ENCODE measurements at places on chromosomes 12 and 14. TPM values are rescaled to one million over a fixed set of nuclear protein-coding genes. Genes with fewer than 3 reads are reported as not detected.

GRCh38 chr12:45907955-45908354 is 82.4 kb downstream of the SCAF11 start:
- DNase-seq, result no peak

DNA sequence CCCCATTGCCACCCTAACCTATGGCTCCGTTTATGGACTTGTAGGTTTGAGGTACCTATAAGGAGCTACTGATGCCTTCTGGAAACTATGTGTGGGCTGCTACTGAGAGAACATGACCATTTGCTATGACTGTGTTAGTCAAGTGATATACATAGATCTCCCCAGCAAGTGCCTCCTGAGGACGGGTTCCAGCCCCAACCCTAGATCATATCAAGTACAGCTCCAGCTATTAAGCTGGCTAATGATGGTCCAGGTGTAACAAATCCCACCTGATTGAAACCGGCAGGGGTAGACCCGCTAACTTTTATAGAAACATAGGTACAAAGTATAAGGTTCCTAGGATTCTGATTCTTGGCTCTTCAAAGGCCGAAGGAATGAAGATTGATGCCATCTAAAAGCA is 23.7 kb downstream of the NINJ2 start:
- DNase-seq, result no peak

DNA sequence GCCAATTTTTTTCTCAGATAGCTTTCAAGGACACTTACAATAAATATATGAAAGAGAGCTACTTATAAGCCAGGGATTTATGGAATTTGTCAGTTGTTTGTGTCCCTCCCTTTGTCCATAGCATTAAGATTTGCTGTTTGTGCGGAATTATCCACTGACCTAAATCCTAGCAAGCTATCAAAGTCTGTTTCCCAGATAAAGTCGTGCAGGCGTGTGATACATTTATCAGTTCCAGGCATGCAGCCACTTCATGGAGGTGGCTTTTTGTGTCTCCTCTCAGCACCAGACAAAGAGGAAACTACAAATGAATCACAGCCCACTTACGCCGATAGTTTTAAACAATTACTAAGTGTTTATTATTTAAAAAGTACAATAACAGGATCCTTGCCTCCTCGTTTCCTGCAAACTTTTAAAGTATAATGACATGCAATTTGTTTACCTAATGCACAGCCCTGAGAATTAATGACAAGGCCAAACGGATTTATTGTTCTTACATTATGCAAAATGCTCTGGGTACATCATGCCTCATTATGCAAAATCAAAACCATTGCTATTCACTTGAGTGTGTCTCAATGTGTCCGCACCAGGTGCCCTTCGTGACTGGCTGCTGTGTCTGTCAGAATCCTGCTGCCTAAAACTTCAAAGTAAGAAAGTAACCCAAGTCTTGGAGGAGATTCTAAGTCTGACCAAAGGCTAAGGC is 423.2 kb downstream of the GLT1D1 start:
- peak; percentile 33 for DNase-seq

- no peak for DNase-seq
Observed at GRCh38 chr12:84641940-84642545, 270.6 kb downstream of the SLC6A15 start.

DNA sequence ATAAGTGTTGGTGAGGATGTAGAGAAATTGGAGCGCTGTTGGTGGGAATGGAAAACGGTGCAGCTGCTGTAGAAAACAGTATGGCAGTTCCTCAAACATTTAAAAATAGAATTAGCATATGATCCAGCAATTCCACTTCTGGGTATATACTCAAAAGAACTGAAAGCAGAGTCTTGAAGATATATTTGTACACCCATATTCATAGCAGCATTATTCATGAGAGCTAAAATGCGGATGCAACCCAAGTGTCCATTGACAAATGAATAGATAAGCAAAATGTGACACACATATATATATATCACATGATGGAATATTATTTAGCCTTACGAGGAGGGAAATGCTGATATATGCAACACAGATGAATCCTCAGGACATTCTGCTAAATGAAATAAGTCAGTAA is 84.7 kb upstream of the CEP83 start:
- no peak for DNase-seq

DNA sequence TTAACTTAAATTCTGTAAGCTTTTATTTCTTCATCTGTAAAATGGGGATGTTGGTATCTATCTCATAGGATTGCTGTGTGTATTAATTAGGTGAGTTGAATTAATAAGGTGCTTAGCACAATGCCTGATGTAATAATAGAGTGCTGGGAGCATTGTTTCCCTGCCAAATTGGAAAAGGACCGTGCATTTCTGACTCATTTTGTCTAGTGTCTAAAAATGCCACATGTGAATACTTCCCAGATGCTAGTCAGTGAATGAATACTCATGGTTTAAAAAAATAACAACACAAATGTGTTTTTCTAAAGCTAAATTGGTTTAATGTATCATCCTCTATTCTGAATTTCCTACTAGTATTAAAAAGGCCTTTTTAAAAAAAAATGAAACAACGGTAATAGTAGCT is 45.4 kb upstream of the NEDD1 start:
- no peak for DNase-seq

GRCh38 chr12:4197922-4198763 is 75.4 kb upstream of the CCND2 start:
- DNase-seq, result no peak

DNA sequence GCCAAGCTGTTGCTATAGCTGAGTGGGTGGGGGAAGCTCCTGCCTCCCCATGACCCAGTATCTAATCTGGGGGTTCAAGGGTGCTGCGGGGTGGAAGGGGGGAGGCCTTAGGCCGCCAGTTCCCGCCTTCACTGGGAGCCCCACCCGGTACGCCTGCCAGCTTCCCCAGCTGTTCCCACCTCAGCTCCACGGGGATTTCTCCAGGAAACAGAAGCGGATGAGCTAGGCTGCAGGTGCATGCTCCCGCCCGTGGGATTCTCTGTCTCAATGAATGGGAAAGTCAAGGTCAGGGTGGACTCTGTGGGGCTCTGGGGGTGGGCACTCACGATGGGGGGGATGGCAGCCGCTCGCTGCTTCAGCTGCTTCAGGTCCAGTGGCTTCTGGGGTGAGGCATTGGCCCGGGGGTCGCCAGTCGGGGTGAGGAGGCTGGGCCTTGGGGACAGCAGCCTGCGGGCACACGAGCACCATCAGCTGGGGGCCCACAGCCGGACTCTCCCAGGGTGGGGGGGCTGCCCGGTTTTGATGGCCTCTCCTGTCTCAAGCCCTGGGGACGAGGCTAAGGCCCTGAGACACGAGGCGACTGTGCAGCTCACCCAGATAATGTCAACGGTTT is 68.6 kb downstream of the RFLNA start:
- no peak for DNase-seq

- no peak for DNase-seq
Observed at GRCh38 chr12:2490831-2491230, 303.9 kb upstream of the FKBP4 start.

DNA sequence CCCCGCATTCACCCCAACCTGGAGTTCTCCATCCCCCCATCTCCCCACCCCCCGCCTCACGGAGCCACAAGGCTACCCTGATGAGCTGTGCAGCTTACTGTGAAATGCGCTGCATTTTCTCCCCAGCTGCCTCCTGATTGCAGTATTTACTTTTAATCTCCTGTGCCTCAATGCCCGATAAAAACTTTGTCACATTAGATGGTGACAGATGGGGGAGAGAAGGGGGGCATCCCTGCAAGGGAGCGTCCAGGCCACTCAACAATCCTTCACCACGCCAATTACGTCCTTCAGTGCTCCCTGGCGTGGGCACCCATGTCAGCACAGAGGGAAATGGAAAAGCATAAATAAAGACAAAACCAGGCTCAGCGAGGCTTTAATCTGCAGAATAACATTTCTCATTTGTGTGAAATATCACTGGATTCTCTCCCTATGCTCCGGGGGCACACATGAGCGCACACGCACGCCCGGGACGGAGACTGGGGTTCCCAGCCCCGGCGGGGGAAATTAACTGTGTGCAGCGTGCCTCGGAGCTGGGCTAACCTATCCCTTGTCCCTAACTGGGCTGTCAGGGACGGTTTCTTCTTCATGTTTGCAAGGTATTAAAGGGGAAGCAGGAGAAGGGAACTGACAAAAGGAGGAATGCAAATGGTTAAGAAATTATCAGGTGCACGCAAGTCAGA is 186.7 kb upstream of the VASH1 start:
- DNase-seq, result no peak

DNA sequence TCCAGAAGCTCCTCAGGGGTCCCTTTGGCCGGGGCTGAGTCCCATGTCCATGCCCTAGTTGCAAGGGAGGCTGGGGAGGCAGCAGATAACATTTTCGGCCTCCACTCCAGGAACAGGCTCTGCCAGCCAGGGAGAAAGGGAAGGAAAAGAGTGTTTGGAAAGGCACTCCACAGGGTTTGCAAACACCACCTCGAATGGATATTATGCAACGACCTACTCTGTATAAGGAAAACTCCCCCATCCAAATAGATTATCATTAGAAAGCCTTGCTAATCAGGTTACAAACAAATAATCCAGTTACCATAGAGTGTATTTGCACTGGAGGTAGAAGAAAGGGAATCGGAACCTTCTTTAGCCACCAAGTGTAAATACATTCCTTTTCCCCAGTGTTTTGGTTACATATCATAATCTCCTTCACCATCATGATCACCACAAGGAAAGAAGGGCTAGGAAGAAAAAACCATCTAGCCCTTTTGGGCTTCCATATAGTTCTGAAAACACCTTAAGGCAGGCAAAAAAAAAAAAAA is 40.4 kb downstream of the TMCC3 start:
- DNase-seq, result no peak

DNA sequence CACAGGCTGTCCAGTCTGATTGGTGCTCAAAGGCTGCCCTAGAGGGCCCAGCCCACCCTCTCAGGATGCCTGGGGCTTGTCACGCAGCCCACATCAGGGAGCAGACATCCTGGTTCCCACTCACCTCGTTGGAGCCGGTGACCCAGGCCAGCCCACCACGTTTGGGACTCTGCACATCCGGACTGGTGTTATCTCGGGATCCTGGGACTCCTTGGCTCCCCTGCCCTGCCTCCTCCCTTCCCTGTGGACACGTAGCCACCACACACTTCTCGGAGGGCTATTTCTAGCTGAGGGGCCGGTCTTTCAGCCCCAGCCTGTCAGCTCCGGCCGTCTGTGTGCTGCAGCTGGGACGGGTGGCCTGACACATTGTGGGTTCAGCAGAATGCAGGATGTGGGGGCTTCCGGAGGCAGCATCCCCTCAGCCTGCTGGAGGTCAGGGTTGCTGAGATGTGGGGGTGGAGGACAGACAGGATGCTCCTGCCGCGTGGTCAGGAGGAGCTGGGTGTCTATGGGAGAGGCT is 12.8 kb upstream of the FGF23 start:
- DNase-seq, result peak; percentile 31

DNA sequence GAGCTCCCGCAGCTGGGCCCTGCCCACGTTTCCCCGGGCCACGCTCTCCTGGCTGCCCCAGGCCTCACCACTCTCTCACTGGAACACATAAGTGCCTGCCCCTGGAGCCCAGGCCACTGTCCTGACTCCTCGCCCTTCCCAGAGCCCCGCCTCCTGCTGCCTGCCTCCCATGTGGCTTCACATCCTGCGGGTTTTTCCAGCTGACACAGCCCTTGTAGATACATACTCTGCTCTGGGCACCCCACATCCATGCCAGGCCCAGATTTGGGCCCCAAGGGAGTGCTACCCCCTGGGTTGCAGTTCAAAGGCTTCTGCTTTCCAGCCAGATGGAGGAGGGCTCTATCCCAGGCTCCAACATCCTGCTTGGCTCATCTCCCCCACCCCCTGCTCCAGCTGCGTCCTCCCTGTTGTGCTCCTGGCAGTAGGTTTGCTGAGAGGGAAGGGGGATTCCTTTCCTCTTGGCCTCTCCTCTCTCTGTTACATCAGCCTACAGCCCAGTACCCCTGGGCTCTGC is 60.1 kb downstream of the TSPAN9 start:
- DNase-seq, result peak; percentile 43

DNA sequence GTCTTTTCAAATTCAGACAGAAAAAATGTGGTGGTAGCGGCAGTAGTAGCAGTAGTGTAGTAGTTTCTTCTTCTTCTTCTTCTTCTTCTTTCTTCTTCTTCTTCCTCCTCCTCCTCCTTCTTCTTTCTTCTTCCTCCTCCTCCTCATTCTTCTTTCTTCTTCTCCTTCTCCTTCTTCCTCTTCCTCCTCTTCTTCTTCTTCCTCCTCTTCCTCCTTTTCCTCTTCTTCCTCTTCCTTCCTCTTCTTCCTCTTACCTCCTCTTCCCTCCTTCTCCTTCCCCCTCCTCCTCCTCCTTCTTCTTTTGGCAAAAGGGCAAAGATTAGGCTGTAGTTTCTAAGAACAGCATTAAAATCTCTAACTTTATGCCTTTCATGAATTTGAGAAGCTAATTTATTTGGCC is 59.6 kb upstream of the INSM2 start:
- no peak for DNase-seq

DNA sequence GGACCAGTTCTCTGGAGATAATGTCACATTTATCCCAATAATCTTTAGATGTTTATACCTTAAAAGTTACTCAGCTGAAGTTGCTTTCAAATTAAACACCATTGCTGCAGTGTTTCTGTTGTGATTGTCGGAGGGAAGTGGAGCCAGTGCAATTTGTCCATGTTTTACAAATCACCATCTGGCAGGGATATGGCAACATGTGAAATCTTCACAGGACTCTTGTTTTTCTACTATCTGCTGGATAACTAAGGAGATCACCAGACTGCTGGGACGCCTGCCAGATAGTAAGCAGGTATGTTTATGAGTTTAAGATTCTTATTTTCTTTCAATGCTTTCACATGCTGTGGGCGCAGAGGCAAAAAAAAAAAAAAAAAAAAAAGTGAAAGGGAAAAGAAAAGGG is 100.3 kb upstream of the SOX5 start:
- DNase-seq, result no peak

DNA sequence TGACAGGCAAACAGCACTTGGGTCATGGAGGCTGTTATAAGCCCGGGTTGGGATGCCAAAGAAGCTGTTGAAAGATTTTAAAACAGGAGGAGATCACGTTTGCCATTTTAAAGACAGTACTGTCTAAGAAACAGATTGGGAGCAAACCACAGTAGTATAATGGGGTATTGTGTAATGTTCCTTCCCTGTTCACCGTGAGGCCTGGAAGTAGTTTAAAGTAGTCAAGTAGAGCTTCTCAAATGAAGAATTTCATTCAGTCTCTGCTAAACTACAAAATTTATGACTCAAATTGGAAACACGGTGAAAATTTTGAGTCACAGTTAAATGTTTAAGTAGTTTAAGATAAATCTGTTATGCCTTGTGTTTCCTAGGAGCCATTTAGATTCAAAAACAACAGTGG is 35.8 kb downstream of the ATP2A2 start:
- DNase-seq, result peak; percentile 61

DNA sequence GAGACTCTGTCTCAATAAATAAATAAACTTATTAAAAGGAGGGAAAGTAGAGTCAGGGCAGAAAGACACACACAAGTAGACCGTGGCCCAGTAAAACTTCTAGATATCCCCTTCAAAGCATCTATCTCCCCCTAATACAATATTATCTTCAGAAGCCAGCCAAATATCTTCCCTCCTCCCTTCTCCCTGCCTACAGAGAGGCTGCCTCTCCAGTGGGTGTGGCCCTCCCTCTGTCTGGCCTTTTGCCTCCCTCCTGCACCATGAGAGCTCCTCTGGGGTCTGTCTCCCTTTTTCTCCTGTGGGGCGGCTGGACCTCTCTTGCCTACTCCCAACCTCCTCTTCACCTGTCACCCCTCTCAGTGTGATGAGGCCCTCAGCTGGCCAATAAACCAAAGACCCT is 139.2 kb downstream of the EGLN3 start:
- no peak for DNase-seq

- DNase-seq, result no peak
Observed at GRCh38 chr14:54673193-54674045, 106.5 kb downstream of the SAMD4A start.

Gene AQP5
- total RNA-seq, result not detected

Gene PPFIA2
- total RNA-seq, result 1.8 TPM

Gene ZC2HC1C
- not detected for total RNA-seq

Gene LBHD2
- total RNA-seq, result not detected

Gene BIN2
- 0.06 TPM for total RNA-seq

Gene PDE3A
- total RNA-seq, result 0.40 TPM

Gene MUCL1
- total RNA-seq, result not detected
